GM23338 (cell line): ENCODE measurements at places on chromosomes 2 and 18. TPM values are rescaled to one million over a fixed set of nuclear protein-coding genes. Genes with fewer than 3 reads are reported as not detected.

Gene DPP4
- 2.8 and 4.1 TPM in 2 replicates for total RNA-seq

Gene MC5R
- 0.54 TPM in 1 of 2 replicates, not detected in the other for total RNA-seq

GRCh38 chr2:74198023-74198460, 373 bp upstream of the MTHFD2 start:
- DNase-seq: no peak

GRCh38 chr2:98012561-98012991, 16.8 kb upstream of the TMEM131 start:
- DNase-seq: no peak
